Testis (tissue), 5 donors: ENCODE measurements at places on chromosomes 4 and X. TPM values are rescaled to one million over a fixed set of nuclear protein-coding genes. Genes with fewer than 3 reads are reported as not detected.

Gene CTAG1B
- 7.1 TPM for polyA plus RNA-seq

Gene SMIM9
- polyA plus RNA-seq = 0.51 TPM

DNA sequence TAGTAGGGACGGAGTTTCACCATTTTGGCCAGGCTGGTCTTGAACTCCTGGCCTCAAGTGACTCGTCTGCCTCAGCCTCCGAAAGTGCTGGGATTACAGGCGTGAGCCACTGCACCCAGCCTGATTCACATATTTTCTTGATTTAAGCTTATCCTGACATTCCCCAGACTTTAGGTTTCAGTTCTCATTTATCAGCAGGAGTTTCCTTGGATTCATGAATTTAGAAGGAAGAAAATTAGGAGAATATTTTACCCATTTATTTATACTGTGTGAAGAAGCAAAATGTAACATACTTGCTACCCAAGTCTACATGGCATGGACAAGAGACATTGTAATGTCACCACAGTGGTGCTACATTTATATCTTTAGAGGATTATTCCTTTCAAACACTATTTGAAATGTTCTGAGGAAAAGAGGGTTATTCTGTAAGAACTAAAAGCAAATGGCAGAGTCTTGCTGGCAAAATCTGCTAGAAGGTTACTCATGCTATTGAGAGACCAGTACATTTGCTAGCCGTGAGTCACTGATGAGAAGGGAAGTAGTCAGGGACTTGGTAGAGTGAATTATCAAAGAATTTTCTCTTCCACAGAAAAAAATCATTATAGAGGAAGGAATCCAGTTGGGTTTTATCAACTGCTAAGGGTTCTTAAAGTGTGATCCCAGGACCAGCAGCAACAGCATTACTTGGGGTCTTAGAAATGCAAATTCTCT lies 26.1 kb upstream of the CFAP299 start:
- DNase-seq = no peak
- no peaks in the 10 kb centered on the region for H3K36me3 ChIP-seq

GRCh38 chrX:119784747-119785446 lies 6.5 kb downstream of the RPL39 start:
- no peaks in the 10 kb centered on the region for H3K4me1 ChIP-seq
- H3K27ac ChIP-seq = no peak overlapping the region
- peak; percentile 33 for DNase-seq
- H3K4me3 ChIP-seq = no peak overlapping the region
- no peaks in the 10 kb centered on the region for H3K27me3 ChIP-seq
- no peaks in the 10 kb centered on the region for H3K36me3 ChIP-seq

DNA sequence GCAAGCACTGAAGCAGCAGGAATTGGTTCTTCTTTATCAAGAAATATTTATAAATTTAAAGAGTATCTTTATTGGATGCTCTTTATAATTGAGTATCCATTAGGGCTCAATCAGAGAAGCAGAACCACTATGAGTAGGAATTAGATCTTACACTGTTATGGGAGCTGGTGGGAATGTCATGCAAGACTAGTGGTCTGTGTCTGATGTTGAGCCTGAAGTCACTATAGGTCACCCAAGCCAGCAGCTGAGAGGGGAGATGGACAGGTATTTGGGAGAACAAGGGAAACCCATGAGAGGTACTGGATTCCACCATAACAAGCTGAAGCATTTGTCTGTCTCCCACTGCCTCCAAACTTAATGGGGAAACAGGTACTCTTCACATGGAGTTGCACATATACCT lies 283.7 kb upstream of the BOD1L1 start:
- DNase-seq = no peak
- H3K27ac ChIP-seq = no peak overlapping the region
- no peaks in the 10 kb centered on the region for H3K36me3 ChIP-seq
- no peaks in the 10 kb centered on the region for H3K27me3 ChIP-seq

- H3K27ac ChIP-seq = no peak within 1 kb of the TSS
- DNase-seq = no peak
- no peaks in the 10 kb centered on the region for H3K27me3 ChIP-seq
- H3K36me3 ChIP-seq = no peaks in the 10 kb centered on the region
- no peaks in the 10 kb centered on the region for H3K4me1 ChIP-seq
Measured at GRCh38 chr4:22692736-22693135, at the start of gene GBA3. TSS of gene GBA3 (plus strand) at chr4:22692937.

- no peak for DNase-seq
- H3K36me3 ChIP-seq = no peaks in the 10 kb centered on the region
- no peaks in the 10 kb centered on the region for H3K27me3 ChIP-seq
- no peaks in the 10 kb centered on the region for H3K4me1 ChIP-seq
Measured at GRCh38 chr4:25246680-25247611, 13.1 kb downstream of the PI4K2B start.

DNA sequence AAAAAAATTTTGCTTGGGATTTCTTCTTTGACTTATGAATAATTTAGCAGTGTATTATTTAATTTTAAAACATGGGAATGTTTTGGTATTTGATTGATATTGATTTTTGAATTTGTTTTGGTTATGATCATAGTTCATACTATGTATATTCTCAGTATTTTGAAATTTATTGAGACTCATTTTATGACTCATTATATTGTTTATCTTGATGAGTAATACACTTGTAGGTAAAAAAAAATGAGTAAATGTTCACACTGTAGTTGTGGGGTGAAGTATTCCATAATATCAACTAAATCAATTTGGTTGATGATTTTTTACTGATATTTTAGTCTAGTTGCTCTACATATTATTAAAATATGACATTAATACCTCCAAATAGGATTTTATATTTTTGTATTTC lies 1142.2 kb downstream of the ADGRL3 start:
- no peak overlapping the region for H3K4me3 ChIP-seq
- no peaks in the 10 kb centered on the region for H3K27me3 ChIP-seq
- H3K36me3 ChIP-seq = no peaks in the 10 kb centered on the region
- no peaks in the 10 kb centered on the region for H3K4me1 ChIP-seq
- no peak for DNase-seq
- H3K27ac ChIP-seq = no peak overlapping the region

DNA sequence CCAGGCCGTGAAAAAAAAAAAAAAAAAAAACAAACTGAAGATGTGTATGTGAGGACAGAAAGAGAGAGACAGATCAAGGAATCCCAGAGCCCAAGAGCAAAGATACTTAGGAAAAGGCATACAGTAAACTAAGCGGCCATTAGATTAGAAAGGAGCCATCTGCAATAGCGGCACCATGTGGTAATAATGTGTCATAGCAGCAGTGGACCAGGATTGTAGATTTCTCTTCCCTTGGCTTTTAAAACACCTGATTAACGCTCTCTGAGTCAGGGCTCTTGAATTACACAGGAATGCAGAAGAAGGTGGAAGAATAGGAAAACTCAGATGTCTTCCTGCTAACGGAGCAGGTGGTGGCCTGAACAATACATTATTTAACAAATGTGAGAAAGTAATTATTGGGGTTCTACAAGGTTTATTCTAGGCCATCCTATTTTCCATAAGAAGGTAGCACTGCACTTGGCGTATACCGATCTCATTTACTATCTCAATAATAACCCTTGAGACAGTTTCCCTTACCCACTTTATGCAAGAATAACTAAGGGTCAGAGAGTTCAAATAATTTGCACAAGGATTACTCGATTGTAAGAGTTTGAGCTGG lies 182.7 kb downstream of the KCNIP4 start:
- H3K27ac ChIP-seq = no peak overlapping the region
- H3K4me3 ChIP-seq = no peak overlapping the region
- H3K27me3 ChIP-seq = no peaks in the 10 kb centered on the region
- no peaks in the 10 kb centered on the region for H3K36me3 ChIP-seq

DNA sequence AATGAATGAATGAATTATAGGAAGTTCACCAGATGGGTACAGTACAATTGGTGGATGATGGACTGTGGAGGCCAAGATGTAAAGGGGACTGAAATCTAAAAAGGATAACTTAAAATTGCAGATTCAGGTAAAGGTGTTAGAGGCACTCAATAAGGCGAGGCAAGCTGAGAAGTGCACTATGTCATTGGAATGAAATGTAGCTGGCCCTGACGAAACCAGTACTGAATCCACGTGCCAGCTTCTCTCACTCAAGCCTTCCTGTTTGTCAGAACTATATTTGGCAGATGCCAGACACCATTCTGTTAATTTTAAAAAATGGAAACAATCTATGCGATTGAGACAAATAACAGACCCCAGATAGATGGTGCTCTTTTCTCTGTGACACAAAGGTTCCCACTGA lies 1039.1 kb upstream of the TENM3 start:
- H3K36me3 ChIP-seq = no peaks in the 10 kb centered on the region
- H3K27ac ChIP-seq = no peak overlapping the region
- no peak overlapping the region for H3K4me3 ChIP-seq

DNA sequence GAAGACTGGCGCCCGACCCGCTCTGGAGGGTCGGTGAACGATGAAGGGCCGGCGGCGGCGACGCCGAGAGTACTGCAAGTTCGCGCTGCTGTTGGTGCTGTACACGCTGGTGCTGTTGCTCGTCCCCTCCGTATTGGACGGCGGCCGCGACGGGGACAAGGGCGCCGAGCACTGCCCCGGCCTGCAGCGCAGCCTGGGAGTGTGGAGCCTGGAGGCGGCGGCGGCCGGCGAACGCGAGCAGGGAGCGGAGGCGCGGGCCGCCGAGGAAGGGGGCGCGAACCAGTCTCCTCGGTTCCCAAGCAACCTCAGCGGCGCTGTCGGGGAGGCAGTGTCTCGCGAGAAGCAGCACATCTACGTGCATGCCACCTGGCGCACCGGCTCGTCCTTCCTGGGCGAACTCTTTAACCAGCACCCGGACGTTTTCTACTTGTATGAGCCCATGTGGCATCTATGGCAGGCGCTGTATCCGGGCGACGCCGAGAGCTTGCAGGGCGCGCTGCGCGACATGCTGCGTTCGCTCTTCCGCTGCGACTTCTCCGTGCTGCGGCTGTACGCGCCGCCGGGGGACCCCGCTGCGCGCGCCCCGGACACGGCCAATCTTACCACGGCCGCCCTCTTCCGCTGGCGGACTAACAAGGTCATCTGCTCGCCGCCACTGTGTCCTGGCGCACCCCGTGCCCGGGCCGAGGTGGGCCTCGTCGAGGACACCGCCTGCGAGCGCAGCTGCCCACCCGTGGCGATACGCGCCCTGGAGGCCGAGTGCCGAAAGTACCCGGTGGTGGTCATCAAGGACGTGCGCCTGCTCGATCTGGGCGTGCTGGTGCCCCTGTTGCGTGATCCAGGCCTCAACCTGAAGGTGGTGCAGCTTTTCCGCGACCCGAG lies 568 bp downstream of the CHST7 start:
- peak; percentile 50 for DNase-seq
- H3K27me3 ChIP-seq = no peaks in the 10 kb centered on the region
- peak overlapping the region; percentile 56 for H3K4me3 ChIP-seq
- no peaks in the 10 kb centered on the region for H3K36me3 ChIP-seq
